Cortex of kidney (tissue), 1 donor: ENCODE measurements at places on chromosomes 5 and 9.

DNA sequence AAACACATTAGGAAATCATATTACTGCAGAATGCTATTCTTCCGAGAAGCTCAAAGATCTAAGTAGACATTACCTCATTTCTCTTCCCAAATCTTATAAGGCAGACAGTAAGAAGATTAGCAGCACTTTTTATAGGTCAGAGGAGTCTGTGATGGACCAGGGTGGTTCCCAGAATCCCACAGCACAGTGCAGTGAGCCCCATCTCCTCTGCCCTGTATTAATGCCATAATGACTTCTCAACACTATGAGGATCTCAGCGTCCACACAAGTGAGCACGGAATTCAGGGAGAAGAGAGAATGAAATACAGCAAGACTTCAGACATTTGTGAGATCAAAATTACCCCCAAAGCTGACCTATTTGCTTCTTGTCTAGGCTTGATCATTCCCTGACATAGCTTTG lies 49.9 kb downstream of the PRUNE2 start:
- DNase-seq, result no peak

DNA sequence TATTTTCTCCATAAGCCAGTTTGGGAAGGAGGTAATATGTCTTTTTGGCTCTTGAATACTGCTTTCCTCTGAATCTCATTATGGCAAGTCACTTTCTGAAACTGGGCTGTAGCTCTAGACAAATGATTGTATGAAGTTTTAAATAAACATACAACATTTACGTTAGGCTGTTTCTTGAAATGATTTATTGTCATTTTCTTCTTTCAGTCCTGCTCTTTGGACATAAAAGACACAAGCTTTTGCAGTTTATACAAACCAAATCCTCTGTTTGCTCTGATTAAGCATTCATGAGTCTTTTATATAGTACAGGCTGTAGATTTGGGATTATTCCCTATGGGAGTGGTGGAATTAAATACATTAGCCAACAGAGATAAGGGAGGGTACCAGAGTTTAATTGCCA lies 139.7 kb downstream of the CEP120 start:
- DNase-seq, result no peak

DNA sequence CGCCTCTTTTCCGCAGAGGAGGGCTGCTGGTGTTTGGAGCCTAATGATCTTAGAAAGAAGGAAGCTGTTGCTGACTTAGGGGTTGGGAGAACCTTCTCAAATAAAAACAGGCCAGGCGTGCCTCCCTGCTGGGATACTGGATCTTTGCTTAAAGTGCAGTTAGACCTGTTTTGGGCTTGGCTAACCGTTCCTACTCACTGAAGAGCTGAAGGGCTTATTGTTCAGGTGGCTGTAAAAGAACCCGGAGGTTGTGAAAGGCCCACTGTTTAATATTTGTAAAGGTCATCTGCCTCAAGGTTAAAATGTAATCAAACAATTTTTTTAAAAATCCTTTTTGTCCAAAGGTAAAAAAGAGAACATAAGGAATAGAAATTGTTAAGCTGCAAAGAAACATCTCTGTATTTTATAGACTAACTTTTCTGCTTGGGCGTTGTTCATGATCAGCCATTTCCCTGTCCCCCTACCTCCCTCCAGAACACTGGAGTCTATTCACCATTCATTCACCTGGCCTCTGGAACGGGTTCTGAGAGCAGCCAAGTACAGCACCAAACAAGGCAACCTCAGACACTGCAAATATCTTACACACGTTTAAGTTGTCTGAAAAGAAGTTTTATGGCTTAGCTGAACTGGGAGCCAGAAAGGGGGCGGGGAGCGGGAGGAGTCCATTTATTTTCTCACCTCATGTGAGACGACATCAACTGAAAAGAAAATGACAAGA lies 18.6 kb upstream of the MTMR12 start:
- no peak for DNase-seq

GRCh38 chr5:149135536-149136201 lies 5.6 kb upstream of the ABLIM3 start:
- no peak for DNase-seq

DNA sequence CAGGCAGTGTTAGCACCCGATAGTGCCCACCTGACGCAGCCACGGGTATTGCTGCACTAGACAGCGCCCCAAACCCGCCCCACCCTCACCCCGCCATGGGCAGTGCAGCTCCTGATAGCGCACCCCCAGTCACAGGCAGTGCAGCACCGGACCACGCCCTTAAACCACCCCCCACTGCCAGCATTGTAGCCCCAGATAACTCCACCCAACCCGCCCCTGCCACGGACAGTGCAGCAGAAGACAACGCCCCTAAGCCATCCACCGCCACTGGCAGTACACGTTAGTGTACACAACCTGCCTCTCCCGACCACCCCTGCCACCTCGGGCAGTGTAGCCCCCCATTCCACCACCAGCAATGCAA lies 825 bp upstream of the PCAT7 start:
- no peak for DNase-seq

GRCh38 chr9:13414349-13414748 lies 134.9 kb upstream of the MPDZ start:
- DNase-seq, result no peak

DNA sequence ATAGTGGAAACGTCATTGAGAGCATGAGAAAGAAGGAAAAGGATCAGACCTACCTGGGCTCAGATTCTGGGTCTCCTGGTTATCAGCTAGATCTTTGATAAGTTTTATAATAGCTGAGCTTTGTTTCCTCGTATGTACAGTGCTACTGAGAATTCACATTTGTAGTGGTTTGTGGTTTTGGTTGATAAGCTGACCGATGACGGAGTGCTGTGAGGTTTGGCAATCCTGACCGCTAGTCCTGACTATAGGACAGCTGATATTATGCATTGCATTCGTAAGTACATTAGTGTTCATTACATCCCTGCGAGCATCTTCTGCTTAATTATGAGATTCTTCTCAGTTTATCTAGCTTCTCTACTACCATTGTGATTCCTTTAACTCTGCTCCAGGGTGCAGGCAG lies 190.7 kb upstream of the SLC27A6 start:
- no peak for DNase-seq

DNA sequence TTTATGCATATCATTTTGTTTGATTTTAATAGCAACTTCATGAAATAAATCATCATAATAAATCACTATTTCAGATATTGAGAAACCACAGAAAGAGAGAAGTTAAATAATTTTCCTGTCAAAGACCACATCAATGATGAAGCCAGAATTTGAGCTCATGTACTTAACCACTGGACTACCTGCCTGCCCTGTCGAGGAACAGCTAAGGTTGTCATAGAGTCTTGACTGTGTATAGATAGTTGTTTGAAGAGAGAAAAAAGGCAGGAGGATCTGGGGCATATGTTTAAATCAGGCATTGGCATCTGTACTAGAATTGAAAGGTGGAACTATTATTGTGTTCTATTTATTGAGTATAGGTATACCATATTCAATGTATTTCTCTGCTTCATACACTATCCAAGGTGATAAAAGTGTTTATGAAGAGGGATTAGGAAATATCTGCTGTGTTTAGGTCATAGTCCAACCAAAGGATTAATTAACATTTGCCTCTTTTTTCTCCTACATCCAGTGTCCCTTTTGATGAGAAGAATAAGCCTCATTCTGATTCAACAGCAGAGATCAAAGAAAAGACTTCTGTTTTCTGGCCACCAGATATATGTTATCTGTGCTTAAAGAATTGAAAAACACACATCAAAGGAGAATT lies 37.3 kb upstream of the CDKN2B start:
- DNase-seq, result no peak

GRCh38 chr5:96714450-96714849 lies 52.3 kb downstream of the CAST start:
- no peak for DNase-seq

DNA sequence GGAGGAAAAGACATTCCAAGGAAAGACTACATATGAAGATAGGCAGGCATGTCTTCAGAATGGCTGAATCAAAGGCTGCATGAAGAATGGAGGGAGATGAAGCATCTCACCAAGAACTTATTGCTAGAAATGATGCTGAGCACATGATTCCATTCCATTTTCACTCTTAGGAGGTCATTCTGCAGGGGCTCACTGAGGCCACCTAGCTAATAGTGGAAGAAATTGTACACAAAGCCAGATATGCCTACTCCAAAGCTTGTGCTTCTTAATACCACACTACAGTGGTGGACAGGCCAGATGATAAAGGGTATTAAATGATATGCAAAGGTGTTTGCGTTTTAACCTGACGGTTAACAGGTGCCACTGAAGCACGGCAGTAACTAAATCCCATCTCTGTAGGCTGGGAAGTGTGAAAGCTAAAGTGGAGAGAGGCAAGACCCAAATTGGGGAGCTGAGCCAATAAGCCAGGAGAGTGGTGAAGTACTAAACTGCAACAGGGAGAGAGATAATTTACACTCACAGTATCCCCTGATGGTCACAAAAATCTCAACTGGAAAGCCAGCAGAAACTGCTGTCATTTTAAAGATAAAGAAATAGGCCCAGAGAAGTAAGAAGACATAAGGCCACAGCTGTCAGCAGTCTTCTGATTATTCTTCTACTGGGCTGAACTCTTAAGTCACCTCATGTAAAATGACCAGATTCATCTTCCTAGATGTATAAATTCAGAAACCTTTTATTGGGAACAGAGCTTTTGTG lies 14.6 kb downstream of the NDUFA8 start:
- DNase-seq, result no peak

DNA sequence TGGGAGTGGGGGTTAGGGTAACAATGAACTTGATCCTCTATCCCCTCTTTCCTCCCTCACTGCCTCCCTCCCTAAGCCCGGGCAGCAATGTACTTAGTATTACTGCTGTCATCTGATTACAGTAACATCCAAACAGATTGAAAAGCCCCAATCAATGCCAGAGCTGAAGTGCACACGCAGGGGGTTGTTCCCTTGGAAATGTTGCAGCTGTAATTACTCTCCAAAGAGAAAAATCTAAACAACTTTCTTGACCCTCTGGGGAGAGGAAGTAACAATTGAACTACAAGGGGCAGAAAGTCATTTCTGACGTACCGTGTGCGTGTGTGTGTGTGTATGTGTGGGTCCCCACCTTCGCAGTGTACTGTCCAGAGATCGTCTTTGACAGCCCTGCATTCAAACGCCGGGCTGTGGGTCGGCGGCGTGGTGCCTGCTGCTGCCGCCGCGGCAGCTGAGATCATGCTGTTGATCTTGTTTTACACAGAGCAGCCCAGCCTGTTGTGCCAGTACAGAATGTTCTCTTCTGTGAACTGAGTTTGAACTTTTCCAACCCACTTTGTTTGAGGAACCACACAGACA lies 66.0 kb upstream of the KLF9 start:
- DNase-seq, result no peak

- DNase-seq, result no peak
Measured at GRCh38 chr5:80275347-80275746, 19.5 kb upstream of the SERINC5 start.

- no peak for DNase-seq
Measured at GRCh38 chr5:132435447-132435846, 55.1 kb downstream of the IRF1 start.

DNA sequence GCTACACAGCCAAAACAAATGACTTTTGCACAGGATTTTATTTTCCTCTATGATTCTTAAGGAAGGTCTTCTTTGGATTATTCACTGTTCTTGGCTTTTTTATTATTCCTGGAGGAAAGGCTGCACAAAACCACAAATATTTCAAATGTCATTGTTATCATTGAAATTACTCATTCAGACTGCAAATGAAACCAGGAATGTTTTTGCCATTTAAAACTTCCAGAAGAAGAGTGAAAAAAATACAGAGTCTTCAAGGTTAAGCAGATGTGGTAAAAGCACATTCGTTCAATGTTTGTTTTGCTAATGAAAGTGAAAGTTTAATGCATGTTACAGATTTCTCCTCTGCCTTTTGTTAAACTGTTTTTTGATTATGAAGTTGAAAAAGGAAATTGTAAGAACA lies 238.2 kb downstream of the TLE4 start:
- no peak for DNase-seq

- DNase-seq, result no peak
Measured at GRCh38 chr9:112295174-112295573, 38.2 kb downstream of the PTBP3 start.

DNA sequence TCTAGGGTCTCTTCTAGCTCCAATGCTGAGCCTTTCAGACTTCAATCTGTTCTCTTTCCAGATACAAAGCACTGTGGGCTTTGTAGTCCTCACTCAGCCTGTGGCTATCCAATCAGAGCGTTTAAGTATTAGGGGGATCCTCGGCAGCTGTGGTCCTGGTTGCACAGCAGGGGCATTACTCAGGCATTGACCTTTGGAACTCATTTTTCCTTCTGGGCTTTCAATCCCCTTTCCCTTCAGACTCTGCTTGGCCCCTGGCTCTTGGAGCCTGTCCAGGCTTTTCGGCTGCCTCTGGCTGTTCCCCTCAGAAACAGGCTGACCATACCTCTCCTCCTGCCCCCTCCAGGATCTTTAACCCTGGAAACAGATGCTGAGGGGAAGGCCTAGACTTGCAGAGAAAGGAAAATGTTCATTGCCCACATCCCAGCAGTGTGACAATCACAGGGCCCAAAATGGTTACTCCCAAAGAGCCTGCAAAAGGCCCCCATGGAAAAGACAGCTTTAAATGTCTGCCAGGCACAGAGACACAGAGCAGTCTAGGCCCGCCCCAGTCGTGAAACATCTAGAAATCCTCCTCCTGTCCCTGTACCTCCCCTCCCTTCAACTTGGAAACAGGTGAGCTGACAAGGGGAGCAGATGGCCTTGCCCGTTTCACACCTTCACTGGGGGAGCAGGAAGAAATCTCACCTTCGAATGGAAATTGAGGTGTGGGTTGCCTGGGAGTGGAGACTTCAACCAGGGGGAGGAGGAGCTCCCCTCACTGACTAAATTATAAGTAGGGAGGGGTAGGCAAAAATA lies 13.7 kb downstream of the C1QTNF2 start:
- no peak for DNase-seq
